ENCODE measurements at places on chromosomes 11 and 22.
A peak's percentile ranks its signal among the peaks of the same experiment; 100 is the strongest.

- DNase-seq, result no peak
Measured at GRCh38 chr11:74470526-74470925, 3.2 kb upstream of the KCNE3 start.

- peak; percentile 22 for DNase-seq
Measured at GRCh38 chr11:122367809-122368231, 251.8 kb upstream of the BLID start.

DNA sequence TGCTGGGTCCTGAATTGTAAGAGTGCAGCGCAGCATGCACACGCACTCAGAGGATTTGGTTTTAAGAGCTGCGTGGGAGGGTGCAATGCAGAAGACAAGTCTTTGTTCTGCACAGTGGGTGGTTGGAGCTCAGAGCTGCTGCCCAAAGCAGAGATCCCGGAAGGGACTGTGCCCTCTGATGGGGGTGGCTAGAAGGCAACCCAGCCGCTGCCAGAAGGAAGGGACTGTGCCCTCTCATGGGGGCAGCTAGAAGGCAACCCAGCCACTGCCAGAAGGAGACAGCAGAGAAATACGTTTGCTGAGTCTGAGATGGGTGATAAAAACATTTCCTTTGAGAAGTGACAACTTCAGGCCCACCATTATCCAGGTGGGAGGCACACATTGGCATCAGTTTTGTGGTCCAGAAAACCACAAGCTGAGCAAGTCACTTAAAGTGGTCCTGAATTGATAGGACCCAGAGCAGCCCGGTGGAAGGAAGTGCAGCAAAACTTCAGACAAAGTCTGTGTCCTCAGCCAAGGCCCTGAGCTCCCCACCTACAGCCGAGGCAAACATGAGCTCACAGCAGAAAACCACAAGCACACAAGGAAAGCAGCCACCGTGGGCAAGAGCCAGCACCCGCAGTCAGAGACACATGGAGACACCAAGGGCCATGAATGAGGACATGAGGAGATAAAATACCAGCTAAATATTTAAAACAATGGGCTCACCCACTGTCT, 4.3 kb downstream of the KRTAP5-6 start:
- peak; percentile 31 for DNase-seq

DNA sequence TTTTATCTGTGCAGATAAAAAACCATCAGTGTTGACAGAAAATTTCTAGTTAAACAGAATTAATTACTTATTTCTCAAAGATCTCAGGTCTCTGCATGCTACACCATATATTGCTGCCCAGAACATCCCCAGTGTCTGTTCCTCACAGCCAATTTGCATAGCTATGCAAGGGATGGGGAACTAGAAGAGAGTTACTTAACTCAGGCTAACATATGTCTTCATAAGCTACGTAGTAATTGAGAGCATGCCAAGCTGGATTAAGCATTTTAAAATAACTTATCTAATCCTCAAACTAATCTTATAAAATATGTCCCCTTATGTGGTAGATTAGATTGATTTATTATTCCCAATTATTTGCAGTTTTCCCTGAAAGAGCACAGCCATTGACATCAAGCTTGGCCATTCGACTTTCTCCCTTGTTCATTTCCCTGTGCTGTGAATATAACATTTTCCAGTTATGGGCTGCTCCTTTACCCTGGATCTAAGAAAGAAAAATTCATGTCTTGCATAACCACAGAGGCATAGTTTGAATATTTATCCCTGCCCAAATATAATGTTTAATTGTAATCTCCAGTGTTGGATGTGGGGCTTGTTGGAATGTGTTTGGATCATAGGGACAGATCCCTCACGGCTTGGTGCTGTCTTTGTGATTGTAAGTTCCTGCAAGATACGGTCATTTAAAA, 69.1 kb downstream of the C11orf87 start:
- no peak for DNase-seq

DNA sequence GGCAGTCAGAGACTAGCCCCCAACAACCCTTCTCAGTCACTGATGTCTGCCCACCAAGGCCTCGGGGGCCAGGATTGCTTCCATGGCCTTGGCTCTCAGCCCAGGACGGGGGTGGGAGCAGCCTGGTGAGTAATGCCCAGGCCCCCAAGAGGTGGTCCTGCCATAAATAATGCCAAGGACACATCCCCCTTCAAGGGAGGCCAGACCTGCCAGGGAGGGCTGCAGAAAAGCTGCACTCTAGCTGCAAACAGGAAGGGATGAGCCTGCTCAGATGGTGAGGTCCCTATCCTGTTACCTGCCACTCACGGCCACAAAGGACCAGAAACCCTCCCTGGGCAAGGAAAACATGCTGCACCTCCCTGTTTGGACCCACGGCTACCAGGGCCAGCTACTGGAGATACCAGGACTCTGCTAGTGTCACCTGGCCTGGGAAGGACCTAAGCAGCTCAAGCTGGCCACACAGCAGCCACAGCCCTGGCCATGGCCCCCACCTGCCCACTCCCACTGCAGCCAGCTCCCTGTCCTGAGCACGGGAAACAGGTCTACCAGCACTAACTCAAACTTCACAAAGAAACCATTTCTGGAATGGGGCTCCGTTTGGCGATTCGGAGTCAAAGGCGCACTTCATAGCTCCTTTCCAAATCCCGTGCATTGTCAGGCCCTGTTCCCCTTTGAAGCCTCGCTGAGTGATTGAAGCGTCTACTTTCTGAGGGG, 12.1 kb downstream of the GNB1L start:
- DNase-seq, result no peak

DNA sequence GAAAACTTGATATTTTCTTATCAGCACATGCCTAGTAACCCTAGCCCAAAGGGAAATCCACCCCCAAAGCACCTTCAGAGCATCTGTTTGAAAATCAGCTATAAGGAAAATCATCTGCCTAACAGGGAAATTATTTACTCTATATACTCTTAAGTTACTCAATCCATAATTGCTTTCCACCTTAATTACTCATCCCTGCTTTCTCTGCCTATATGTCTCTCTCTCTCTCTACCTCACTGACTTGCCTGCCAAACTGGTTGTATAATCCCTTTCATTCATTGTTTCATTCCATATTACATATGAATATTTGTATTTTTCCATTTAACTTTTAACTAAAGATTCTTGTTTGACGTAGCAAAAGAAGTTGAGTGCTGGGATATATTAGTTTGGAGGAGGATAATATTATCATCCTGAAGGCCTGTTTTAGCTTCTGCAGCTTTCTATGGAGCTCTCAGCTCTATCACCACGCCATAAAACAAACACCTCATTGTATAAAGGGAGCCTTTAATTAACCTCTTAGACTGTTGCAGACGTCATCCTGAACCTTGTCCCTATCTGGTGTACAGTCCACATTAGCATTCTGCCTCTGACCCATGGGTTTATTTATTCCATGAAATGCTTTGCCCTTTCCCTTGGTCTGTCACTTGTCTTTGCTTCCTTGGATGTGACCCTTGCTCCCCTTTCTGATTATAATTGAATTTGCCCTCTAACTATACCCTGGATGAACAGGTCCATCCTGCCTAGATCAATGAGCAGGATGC, 98.9 kb downstream of the INSC start:
- DNase-seq, result no peak

DNA sequence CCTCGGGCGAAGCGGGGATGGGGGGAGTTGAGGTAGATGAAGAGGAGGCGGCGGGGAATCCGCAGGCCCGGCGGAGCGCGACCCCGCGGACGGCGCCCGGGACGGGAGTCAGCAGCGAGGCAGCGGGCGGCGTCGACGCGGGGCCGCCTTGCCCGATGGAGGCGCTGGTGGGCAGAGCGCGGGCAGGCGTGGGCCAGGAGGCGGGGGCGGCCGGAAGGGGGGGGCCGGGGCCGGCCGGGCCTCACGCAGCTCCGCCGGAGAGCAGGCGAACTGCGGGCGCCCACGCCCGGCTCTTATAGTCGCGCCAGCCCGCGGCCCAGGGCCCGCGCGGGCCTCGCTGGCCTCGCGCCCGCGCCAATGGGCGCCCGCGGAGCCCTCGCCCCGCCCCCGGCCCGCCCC, at the start of gene IGF2:
Gene IGF2 (minus strand): TSS at position 267 of the 399 bp plus-strand sequence. CDS start 3,866 bp downstream, outside the sequence.
- DNase-seq, result peak; percentile 60

DNA sequence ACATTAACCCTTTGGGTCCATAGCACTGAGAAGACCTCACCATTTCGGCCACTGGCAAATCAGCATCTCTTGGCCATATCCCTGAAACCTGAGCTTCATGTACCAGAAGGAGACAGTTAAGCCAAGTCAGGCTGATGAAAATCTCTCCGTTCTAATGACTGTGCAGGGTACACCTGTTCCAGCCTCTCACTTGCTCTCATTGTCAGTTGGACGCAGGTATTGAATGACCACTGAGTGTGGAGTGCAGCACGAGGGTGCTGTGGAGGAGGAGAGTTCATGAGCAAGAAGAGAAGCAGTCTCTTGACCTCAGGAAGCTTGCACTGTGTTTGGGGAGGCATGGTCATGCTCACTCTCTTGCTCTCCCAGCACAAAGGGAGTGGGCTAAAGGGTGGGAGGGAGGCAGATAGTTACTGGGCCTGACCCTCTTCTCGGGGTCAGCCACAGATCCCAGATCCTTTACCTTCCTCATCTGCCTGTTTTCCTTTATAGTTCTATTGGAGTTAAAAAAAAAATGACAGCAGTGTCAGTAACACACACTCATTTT, 65.2 kb downstream of the ZBTB16 start:
- DNase-seq, result no peak

GRCh38 chr11:63933459-63933858, 5.3 kb upstream of the NAA40 start:
- DNase-seq, result no peak

- no peak for DNase-seq
Measured at GRCh38 chr22:28283068-28283654, 364.1 kb upstream of the PITPNB start.

DNA sequence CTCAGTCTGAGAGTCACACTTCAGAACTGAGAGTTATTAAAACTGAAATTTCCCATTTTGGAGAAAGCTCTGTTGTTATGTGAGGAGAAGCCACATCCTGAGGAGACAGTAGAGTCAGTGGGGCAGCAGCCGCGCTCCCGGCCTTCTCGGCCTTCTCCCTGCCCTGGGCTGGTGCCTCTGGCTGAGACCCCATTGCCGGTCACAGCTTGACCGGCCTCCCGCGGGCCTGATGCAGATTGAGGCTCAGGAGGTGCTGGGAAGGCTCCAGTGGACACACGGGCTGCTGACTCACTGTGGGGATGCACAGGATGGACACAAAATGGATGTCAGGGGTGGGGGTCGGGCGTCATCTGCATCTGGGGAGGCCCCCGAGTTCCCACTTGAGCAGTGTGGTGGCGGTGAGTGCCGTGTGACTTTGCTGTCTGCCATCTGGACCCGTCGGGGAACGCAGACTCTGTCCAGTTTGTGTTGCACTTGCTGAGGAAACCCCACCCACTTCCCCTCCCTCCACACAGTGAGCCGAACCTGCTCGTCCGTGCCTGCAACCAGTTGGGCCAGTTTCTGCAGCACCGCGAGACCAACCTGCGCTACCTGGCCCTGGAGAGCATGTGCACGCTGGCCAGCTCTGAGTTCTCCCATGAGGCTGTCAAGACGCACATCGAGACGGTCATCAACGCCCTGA, 50.1 kb downstream of the MUC6 start:
- peak; percentile 91 for DNase-seq

- DNase-seq, result peak; percentile 53
Measured at GRCh38 chr11:8566613-8567210, 27.3 kb downstream of the STK33 start.

DNA sequence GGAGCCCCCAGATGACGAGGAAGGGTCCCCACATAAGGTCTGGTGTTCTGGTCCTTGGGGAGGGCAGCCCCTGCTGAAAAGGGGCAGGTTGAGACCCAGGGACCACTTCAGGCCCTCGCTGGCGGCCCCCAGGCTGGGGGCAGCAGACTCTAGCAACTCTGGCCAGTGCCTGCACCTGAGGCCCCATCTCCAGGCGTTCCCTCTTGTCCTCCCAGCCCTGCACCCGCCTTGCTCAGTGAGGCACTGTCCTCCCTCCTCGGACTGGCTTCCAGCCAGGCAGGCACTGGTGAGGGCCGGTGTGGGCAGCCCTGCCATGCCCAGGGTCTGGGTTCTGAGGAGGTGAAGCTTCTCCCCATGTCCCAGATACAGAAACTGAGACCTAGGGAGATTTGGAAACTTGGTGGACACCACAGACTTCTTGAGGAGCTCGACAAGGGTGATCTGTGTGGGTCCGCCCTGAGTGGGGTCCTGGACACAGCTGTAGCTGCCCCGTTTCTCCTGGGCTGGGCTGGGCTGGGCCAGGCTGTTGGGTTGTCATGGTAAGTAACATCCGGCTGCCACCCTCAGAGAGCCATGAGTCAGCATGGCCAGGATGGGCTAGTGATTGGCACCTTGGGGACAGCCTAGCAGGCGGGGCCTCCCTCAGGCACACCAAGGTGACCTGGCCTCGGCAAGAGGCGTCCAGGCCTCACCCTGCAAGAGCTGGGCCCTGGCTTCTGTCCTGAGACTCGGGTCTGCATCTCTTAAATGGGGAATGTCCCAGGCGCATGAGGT, 11.1 kb upstream of the PHLDA2 start:
- DNase-seq, result no peak

GRCh38 chr11:78768971-78769370, 194.3 kb upstream of the NARS2 start:
- DNase-seq, result no peak

DNA sequence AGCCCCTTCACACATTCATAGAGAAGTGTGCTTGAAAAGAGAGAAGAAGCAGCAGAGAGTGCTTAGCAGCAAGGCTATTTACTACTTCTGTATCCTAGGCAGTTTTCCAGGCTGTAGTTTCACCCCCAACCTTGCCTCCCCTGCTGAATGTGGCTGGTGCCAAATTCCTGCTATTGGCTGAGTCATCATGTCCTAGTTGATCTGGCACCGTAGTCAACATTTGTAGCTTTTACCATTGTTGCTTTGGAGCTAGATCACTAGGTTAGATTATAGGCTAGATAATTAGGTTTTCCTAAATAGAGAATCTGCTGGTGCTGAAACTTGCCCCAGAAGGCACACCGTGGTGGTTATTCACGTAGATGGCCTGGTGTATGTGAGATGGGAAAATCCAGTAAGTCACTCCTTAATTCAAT, 32.7 kb downstream of the ARHGAP42 start:
- no peak for DNase-seq

GRCh38 chr11:27507557-27508322, 1.2 kb upstream of the LIN7C start:
- no peak for DNase-seq

- no peak for DNase-seq
Measured at GRCh38 chr22:38276166-38276565, 3.4 kb upstream of the TMEM184B start.

DNA sequence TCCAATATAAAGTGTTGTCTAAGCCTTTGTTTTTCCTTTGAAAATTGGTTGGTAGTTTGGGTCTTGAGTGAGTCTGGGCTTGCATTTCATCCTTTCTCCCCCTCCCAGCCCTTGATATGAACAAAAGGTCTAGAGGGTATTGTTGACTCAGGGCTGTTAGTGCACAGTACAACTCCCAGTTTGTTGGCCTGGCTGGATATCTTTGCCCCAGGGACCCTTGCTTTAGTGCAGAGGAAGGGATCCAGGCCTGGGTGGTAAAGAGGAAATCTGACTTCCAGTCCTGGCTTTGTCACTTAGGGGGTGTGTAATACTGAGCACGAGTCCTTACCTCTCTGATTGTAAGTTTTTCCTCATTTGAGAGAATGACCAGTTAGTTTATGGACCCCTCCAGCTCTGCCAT, 330.4 kb downstream of the TMEM135 start:
- DNase-seq, result no peak
